ENCODE measurements at places on chromosomes 3 and 15. TPM values are rescaled to one million over a fixed set of nuclear protein-coding genes. Genes with fewer than 3 reads are reported as not detected.
A peak's percentile ranks its signal among the peaks of the same experiment; 100 is the strongest.

DNA sequence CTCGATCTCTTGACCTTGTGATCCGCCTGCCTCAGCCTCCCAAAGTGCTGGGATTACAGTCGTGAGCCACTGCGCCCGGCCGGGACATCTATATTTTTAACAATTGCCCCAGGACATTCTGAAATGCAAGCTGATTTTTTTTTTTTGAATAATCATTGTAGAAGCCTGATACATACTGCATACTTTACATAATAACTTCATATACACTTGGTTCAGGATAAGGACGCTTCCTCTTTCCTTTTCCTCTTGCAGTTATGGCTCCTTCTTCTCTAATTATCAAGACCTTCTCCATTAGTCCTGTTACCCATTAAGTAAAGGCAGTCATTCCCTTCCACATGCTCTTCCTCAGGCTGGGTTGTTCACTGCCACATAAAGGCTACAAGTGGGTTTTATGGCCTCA, 58.3 kb downstream of the SLCO3A1 start:
- no peaks in the 10 kb centered on the region for H3K27me3 ChIP-seq
- peaks cover 22% of the 10 kb centered on the region for H3K4me1 ChIP-seq
- H3K27ac ChIP-seq = no peak overlapping the region

- H3K27me3 ChIP-seq = peaks cover 20% of the 10 kb centered on the region
- no peak for DNase-seq
- H3K36me3 ChIP-seq = no peaks in the 10 kb centered on the region
- no peaks in the 10 kb centered on the region for H3K4me1 ChIP-seq
- no peak overlapping the region for H3K4me3 ChIP-seq
Measured at GRCh38 chr3:127066635-127067034, 83.7 kb downstream of the PLXNA1 start.

DNA sequence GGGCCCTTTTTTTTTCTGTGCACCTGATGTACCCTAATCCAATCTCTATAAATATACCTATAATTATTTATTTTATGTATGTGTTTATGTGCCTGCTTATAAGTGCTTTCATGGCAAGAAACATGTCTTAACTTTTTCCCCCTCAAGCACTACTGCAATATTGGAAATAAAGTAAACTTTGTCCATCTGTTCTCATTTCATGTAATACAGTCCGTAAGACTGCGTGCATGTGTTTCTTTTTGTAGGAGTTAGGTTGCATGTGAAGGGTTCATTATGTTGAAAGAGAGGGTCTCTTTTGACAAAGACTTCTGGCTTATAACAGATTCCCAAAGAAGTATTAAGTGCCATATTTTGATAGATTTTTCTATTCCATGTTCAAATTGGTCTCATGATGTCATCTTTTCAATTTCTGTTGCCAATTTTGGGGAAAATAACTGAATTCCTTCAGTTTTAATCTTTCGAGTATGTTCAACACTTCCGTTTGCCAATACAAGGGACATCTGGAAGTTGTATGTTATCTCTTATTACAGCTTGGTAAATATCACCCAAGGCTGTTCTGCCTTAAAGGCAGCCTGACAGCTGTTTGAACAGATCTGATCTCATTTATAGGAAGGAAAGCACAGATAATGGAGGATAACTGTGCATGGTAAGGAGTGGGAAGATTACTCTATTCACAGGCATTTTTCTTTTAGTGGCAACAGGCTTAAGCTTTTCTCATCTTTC, 273.1 kb upstream of the SGO1 start:
- no peak overlapping the region for H3K4me3 ChIP-seq
- no peak overlapping the region for H3K27ac ChIP-seq
- DNase-seq = no peak
- H3K36me3 ChIP-seq = peaks cover 10% of the 10 kb centered on the region
- H3K4me1 ChIP-seq = no peaks in the 10 kb centered on the region

GRCh38 chr3:152797751-152798432, 37.0 kb upstream of the P2RY1 start:
- H3K4me1 ChIP-seq = no peaks in the 10 kb centered on the region
- no peaks in the 10 kb centered on the region for H3K27me3 ChIP-seq
- H3K27ac ChIP-seq = no peak overlapping the region
- no peak overlapping the region for H3K4me3 ChIP-seq
- no peaks in the 10 kb centered on the region for H3K36me3 ChIP-seq

- no peak overlapping the region for H3K27ac ChIP-seq
- H3K4me3 ChIP-seq = no peak overlapping the region
- no peak for DNase-seq
- H3K36me3 ChIP-seq = no peaks in the 10 kb centered on the region
- peaks cover 8% of the 10 kb centered on the region for H3K4me1 ChIP-seq
- no peaks in the 10 kb centered on the region for H3K27me3 ChIP-seq
Measured at GRCh38 chr3:127680146-127680661, 7.5 kb downstream of the ABTB1 start.

GRCh38 chr15:67048281-67049279, 16.8 kb upstream of the SMAD3 start:
- DNase-seq = no peak
- H3K36me3 ChIP-seq = no peaks in the 10 kb centered on the region
- H3K27me3 ChIP-seq = no peaks in the 10 kb centered on the region
- H3K4me1 ChIP-seq = peaks cover 15% of the 10 kb centered on the region
- no peak overlapping the region for H3K27ac ChIP-seq

DNA sequence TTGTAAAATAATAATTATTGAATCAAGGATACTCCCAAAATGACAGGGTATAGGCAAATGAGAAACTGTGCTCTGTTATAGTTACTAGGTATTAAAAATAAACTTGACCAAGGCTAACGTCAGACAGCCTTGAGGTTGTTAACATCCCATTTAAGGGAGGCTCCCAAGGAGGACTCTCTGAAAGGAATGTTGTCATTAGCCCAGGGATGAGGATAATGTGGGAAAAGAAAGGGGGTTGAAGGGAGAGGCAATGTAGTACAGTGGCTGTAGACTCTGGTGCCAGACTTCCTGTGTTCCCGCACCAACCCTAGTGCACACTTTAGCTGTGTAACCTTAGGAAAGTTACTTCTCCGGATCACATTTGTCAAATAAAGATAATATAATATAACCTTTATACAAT, 47.0 kb upstream of the RARB start:
- H3K4me3 ChIP-seq = no peak overlapping the region
- no peaks in the 10 kb centered on the region for H3K36me3 ChIP-seq

DNA sequence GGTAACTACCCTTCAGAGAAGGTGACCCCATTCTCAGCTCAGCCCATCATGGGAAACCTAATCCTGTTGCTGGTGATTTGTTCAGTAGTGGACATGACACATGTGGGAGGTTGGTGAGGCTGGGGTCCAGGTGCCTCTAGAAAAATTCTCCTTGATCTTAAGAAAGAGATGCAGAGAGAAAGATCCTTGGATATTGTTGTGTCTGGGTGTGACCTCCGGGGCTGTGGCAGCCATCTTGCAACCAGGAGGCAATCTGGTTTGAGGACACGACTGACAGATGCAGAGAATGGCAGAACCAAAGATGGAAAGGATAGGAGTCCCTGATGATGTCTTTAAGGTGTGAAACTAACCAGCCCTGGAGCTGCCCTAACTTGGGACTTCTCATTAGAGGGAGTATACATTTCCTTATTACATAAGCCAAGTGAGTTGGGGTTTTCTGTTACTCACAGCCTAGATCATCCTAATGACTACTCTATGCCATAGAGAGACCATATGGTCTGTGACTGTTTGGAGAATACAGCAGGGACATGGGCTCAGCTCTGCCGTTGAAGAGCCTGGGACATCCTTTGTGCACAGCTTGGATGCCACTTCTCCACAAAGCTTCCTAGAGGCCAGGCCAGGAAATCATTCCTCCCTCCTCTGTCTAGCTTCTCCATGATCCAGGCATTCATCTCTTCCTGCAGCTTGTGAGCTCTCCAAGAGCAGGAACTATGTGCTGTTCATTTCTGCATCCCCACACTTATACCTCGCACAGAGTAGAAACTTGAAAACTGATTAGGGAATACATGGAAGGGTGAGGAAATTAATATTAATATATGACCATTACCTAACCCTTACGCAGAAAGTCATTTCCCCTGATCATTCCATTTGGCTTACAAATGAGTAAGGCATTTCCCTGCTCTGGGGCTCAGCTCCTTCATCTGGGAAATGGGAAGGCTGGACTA, 45.9 kb downstream of the HRH1 start:
- peaks cover 34% of the 10 kb centered on the region for H3K27me3 ChIP-seq
- H3K4me3 ChIP-seq = no peak overlapping the region
- DNase-seq = no peak

GRCh38 chr15:33198541-33198940, 4.0 kb upstream of the FMN1 start:
- H3K27ac ChIP-seq = no peak overlapping the region
- H3K4me1 ChIP-seq = peaks cover 33% of the 10 kb centered on the region
- no peak overlapping the region for H3K4me3 ChIP-seq
- DNase-seq = no peak
- peaks cover 46% of the 10 kb centered on the region for H3K27me3 ChIP-seq

DNA sequence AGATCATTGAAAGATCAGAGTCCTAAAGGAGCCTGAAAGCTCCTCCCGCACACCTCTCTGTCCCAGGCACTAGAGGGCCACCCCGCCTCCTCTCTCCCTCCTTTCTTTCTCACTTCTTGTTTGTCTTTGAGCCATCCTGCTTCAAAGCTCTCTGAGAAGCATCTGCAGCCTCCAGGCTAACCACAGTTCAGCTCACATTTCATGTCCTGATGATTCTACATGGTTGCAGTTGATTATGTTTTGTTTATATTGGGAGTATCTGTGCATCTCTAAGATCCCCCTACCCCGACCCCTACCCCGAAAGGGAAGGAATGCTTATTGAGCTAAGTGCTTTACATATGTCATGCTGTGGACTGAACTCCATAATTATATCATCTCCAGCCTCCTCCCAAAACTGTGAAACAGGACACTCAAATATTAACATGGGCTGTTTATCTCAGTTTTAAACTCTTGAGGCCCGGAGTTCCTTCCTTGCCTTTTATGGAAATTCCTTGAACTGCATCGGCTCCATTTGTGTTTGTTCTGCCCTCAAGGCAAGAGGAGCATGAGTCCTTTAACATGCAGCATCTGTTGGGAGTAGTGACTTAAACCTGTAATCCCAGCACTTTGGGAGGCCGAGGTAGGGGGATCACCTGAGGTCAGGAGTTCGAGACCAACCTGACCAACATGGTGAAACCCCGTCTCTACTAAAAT, 30.9 kb downstream of the MGLL start:
- no peak overlapping the region for H3K4me3 ChIP-seq
- H3K27me3 ChIP-seq = peaks cover 6% of the 10 kb centered on the region
- no peaks in the 10 kb centered on the region for H3K36me3 ChIP-seq
- DNase-seq = peak; percentile 14
- no peak overlapping the region for H3K27ac ChIP-seq
- H3K4me1 ChIP-seq = peaks cover 5% of the 10 kb centered on the region

GRCh38 chr3:129016720-129017483, 15.8 kb downstream of the EFCC1 start:
- DNase-seq = no peak
- H3K4me1 ChIP-seq = peaks cover 32% of the 10 kb centered on the region
- H3K27me3 ChIP-seq = no peaks in the 10 kb centered on the region
- H3K36me3 ChIP-seq = peaks cover 2% of the 10 kb centered on the region
- H3K4me3 ChIP-seq = peak overlapping the region; percentile 75

DNA sequence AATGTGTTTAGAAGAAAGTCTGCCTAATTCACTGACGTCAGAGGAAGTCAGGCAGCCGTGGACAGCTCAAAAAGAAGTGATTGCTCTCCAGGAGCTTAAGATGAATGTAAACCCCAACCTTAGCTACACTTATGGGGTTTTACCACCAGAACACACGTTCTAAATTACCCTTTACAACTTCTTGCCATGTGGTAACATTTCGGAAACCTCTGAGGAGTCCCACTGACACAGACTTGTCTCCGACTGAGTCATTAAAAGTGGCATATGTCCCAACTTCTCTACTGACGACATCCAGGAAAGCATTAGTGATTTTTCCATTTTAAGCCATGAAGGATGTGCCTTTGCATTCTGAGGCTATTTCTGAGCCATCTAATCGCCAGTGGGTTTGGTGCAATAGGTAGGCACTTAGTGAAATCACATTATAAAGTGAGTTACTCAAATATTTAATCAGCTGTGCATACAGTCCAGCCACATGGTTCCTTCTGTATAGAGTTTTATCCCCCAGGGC, 32.4 kb downstream of the C2CD4A start:
- no peak overlapping the region for H3K4me3 ChIP-seq
- H3K27ac ChIP-seq = no peak overlapping the region
- peaks cover 20% of the 10 kb centered on the region for H3K27me3 ChIP-seq
- no peaks in the 10 kb centered on the region for H3K4me1 ChIP-seq
- no peaks in the 10 kb centered on the region for H3K36me3 ChIP-seq
- DNase-seq = no peak

DNA sequence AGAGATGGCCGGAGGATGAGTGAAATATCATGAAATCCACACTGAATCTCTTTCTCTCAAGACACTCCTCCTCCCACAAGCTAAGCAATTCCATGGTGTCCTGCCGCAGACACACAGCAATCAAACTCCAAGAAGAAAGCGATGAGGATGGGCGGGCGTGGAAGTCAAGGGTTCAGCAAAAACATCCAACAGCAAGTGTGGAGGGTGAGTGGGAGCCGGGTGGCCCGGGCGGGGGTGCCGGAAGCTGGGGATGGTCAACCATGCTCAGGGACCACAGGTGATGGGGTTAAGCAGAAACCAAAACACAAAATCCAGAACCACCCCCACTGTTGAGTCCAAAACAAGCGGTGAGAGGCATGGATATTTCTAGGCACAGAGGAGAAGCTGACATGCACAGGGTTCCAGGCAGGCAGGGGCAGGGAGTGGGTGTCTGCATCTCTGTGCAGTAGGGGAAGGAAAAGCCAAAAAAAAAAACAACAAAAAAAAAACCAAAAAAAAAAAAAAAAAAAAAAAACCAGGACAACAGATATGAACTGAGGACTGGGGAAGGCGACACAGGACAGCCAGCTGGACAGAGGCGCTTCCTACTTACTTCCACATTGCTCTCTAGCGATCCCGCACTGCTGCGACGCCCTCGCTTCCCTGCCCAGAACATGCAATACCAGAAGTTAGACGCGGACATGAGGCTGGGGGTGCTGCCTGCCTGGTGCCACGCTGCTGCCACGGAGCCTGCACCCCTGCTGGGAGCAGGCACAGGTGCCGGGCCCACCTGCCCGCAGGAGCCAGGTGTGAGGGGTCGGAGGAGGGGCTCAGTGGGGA, 61.0 kb upstream of the RPL32 start:
- H3K4me1 ChIP-seq = no peaks in the 10 kb centered on the region
- H3K27me3 ChIP-seq = no peaks in the 10 kb centered on the region
- peaks cover 4% of the 10 kb centered on the region for H3K36me3 ChIP-seq
- H3K4me3 ChIP-seq = no peak overlapping the region

The IQCH gene
- total RNA-seq = 1.4 TPM

The CCR1 gene
- not detected for total RNA-seq

The ITPKA gene
- total RNA-seq = 1.3 TPM

The ATP13A5 gene
- total RNA-seq = not detected

The GRAMD2A gene
- total RNA-seq = not detected

The CCDC14 gene
- 36.3 TPM for total RNA-seq

The CCR3 gene
- not detected for total RNA-seq

The CD200R1 gene
- 1.4 TPM for total RNA-seq

The NEDD4 gene
- 13.3 TPM for total RNA-seq

All from activated naive CD8-positive, alpha-beta T cell treated with anti-CD3 and anti-CD28 coated beads for 36 hours (primary cell).